ENCODE measurements at places on chromosomes 12 and 14.

- DNase-seq: no peak
Observed at GRCh38 chr14:38197784-38198335, 9.8 kb upstream of the SSTR1 start.

DNA sequence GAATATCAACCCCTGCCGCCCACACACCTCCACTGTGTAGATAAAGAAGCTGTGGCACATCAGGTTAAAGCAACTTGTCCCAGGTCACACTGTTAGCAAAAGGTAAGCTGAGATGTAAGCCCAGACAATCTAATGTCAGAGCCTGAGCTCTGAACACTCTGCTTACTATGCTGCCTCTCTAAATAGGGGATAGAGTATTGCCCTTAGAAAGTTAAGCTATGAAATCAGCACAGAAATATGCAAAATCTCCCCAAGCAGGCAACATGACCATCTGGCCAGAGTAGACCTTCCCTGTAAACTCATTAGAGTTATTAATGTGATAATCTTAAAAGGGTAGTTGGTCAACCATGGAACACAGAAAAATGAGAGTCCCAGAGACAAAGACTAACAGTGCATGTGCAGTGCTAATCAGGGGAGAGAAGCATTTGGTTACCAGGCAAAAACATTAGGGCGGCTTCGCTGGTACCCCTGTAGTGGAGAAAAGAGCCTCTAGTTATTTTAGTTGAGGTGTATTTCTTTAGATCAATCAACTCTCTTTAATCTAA, 171.0 kb downstream of the BTG1 start:
- DNase-seq: no peak

DNA sequence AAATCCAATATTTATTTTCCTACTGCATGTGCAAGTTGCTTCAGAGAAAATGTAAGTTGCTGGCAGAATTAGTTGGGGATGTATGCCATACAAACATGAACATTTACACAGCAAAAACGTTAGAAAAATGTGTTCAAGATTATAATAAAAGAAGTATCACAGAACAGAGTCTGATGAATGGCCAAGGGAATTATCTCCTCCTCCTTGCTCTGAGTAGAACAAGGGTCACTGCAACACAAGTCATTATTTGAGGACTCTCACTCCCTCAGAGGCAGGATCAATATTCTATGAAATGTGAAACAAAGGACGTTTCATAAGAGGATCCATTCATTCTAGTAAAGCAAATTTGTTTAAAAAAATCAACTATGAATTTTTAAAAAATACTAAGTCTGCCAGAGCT, 177.8 kb downstream of the PRKD1 start:
- DNase-seq: no peak

DNA sequence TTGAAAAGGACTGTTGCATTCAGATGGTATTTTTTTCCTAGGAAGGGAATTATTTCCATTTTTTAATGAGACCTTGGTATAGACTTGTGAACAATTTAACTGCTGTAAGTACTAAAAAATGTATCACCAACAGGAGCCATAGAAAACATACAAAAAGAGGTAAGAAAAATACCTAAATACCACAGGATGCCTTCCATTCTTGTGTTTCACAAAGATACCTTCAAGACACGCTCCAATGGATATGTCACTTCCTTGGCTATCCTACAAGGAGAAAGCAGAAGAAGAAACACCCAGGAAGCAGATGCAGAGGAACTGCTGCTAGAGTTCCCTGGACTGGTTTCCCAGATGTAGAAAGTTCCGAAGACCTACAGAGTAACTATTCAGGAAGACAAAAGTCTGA, 54.2 kb downstream of the PTPN21 start:
- DNase-seq: no peak

- no peak for DNase-seq
Observed at GRCh38 chr14:69050240-69051184, 71.4 kb upstream of the ACTN1 start.

- no peak for DNase-seq
Observed at GRCh38 chr12:11763760-11764520, 114.5 kb downstream of the ETV6 start.

Data from GM06990 (cell line).